EH (cell line): ENCODE measurements at places on chromosomes 3 and 15.

DNA sequence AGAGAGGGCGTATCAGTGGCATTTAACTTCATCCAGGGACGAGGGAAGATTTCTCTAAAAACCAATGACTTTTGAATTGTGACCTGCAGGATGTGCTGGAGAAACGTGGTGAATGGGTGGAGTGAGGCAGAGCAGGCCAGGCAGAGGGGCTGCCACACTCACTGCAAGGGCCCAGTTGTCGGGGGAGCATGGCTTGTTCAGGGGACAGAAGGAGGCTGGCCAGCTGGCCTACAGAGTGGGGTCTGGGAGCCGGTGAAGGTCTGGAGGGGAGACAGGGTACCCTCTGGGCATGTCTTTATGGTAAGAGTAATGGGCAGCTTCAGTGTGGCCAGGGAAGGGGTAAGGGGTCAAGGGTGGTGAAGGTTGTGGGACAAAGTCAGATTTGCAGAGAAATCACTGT lies 225.2 kb upstream of the RGMA start:
- no peak for DNase-seq

DNA sequence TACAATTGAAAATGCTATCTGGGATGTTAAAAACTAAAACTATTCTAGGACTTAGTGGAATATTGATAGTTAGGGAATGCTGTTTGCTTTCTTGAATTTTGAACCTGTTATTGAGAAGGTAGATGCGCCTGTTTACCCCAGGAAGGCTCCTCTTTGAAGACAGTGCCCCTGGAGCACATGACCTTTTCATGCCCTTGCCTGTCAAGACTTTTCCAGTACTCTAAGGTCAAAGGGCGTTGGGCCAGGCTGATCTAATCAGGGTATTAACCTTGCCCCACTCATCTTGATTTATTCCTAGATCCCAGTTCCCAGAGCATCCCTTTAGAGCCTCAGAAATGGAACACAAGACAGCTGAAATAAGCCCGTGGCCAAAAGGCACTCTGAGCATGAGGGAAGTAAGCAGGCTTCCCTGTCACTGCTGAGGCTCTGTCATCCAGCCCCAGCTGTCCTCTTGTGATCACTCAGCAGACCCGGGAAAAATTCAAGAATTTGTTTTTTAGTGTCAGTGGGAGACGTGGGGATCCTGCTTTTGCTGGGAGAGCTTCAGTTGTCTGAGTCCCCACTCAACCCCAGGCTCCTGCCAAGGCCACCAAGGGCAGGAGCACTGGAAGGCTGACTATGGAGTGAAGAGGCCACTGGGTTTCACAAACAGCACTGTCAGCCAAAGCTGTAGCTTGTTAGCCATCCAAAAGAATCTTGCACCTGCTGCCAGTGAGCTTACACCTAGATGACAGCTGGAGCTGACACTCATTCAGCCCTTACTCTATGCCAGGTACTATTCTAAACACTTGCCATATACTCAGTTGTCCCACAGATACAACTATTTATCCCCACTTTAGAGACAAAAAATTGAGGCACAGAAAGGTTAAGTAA lies 169.0 kb downstream of the PGPEP1L start:
- no peak for DNase-seq

- no peak for DNase-seq
Measured at GRCh38 chr15:28082891-28083684, 16.0 kb downstream of the OCA2 start.

DNA sequence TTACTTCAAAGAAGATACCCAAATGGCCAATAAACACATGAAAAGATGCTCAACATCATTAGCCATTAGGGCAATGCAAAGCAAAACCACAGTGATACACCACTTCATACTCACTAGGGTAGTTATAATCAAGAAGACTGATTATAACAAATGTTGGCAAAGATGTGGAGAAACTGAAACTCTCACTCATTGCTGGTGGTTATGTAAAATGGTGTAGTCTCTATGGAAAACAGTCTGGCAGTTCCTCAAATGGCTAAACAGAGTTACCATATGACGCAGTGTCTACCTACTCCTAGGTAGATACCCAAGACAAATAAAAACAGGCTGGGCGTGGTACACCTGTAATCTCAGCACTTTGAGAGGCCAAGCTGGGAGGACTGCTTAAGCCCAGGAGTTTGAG lies 3.5 kb upstream of the ZFAND6 start:
- no peak for DNase-seq

DNA sequence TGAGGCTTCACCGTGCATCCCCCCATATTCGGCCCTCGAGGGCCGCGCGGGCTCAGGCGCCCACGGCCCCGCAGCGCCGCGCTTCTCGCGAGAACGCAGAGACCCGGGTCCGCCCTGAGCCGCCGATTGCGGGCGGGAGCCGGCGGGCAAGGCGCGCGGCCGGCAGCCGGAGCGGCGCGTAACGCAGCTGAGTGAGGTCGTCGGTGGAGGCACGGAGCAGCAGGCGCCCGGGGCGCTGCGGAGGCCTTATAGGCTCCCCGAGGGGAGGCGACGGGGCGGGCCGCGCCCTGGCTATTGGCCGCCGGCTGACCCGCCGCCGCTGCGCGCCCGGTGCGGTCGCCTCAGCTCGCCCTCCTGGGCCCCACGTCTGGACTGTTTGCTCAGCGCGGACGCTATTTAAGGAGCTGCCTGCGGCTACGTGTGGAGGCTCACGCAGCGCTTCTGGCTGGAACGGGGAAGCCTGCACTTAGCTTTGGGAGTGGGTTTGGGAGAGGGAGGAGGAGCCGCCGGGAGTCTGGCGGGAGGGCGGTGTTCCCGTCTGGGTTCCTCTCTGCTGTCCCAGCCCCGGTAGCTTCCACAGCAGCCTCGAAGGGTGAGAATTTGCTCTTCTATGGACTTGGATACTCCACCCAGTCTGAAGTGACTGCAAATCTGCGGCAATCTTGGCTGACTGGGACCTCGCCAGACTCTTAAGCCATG lies at the start of gene PLOD2:
TSS of gene PLOD2 (minus strand) at position 221 of the 699 bp plus-strand sequence. CDS start at position 26, 195 bp downstream.
- peak; percentile 95 for DNase-seq
